ENCODE measurements at places on chromosomes 11 and 22.
A peak's percentile ranks its signal among the peaks of the same experiment; 100 is the strongest.

DNA sequence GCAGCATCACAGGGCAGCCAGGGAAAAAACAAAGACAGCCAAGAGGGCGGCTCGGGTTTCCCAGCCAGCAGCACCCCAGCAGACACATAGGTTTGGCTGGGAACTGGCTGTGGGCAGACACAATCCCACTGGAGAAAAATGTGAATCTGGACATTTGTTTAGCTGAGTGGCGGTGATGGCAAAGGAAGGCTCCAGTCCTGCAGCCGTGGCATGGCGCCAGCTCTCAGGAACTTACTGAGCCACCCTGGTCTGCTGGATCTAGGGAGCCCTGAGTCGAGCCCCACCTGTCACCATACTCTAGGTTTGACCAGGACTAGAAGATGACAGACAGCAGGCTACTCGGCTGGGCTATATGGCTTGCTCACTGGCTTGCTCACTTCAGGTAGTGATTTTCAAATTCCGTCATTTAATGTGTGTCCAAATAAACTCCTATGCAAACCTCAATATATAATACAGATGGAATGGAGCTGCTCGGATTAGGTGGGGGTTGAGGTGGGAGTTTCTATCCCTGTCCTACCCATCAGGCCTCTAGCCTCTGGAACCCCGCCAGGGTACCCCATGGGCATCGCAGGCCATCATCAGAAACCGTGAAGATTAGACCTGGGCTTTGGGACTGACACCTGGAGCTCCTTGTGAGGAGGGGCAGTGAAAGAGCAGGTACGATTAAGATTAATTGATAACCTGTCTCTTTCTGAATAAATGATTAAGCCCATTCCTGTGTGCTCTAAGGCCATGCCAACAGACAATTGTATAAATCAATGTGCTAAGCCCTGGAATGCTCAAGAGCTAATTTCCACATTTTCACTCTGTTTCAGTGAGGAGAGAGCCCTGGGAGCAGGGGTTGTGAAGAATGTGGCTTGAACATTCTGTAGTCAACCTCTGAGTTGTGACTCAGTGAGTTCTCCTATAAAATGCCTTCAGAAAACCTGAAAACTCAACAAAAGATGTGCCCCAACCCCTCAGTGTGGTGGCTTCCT is 42.5 kb downstream of the GALNT18 start:
- DNase-seq = no peak

GRCh38 chr22:45905924-45906865 is 70.8 kb downstream of the WNT7B start:
- no peak for DNase-seq

DNA sequence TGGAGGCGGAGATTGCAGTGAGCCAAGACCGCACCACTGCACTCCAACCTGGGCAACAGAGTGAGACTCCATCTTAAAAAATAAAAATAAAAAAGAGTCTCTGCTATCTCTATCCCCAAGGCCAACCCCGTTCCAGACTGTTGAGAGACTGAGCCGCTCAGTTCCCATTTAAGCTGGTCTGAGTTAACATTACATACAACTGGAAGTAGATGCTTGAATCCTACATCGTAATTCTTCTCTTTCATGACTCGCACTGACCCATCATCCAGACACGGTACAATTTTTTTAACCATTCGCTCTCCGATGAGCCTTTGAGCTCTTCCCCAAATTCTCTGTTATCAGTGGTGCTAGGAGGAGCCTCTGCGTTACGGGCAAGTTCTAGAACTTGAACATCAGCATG is 4.9 kb upstream of the CYTH4 start:
- no peak for DNase-seq

DNA sequence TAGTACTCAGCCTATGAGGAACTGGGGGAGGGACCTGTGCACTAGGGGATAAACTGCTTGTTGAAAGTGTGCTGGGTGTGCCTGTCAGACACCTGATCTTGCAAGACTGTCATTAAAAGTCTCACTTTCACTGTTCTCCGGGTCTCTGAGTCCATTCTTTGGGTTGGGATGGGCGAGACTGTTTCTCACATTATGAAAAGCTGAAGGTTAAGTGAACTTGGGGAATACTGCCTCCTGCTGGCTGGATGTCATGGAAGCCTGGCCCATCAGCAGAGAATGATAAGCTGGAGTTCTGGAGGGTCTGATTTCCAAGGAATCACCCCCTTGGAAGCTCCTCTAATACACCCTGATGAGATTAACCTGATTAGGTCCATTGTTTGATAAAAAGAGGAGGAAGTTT is 9.0 kb upstream of the VPREB1 start:
- DNase-seq = peak; percentile 71

DNA sequence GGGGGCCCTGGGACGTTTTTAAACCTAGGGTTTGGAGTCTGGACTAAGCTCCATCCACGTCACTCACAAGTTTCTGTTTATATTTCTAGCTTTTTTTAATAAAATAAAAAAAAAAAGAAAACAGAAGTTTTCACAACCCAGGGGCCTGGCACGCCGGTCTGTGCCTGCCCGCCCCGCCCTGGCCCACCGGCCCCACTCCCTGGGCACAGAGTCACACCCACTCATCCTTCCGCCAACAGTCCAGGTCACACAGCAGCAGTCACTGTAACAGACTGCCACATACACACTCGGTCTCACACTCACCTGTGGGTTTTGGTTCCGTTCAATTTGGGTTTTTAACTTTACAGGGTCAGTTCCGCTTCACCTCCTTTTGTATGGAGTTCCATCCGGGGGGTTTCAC is 5.3 kb upstream of the ACR start:
- no peak for DNase-seq

DNA sequence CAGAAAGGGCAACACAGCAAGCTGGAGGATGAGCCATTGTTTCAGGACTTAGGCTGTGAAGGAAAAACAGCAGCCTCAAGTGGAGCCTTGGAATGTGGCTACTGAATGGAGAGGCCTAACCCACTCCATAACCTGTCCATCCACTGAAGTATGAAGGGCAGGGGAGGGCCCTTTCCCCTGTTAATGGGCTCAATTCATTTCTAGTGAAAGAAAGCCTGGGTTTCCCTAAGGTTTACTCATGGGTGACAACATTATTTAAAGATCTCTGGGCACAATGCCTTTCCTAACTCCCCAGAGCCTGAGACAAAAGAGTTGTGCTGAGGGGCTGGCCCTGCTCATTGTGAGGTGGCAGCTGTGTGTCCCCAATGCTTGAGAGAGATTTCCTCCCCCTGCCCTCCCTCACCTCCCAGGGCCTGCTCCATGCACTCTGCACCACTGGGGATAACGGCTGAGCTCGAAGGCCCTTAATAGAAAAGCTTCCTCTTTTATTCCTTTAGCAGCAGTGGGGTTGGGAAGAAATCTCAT is 83.8 kb downstream of the ME3 start:
- DNase-seq = peak; percentile 43

DNA sequence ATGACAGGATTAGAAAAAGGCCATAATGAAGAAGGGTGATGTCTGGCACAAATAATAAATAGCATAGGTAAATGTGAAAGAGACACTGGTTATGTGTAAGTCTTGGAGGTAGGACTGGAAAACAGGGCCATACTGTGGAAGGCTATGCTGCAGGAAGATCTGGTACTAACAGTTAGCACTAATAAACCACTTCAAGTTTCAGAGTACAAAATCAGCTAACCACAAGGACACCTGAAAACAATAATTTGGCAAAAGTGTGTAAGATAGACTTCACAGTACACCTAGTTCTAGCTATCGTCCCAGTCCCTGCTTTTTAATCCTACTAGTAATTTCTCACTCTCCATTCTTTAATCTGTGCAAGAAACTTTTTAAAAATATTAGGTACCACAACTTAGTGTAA is 44.3 kb downstream of the CWF19L2 start:
- no peak for DNase-seq

DNA sequence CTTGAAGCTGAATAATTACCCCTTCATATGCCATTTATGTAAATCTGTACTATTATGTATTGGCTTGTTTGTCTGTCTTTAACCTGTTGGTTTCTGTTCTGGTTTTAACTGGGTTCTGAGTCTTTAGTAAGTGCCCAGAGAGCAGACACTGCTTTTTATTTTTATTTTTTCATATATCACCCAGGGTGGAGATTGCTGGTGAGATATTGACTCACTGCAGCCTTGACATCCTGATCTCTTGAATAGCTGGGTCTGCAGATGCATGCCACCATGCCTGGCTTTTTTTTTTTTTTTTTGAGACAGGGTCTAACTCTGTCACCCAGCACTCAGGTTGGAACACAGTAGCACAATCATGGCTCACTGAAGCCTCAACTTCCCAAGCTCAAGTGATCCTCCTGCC is 19.4 kb downstream of the GRAMD1B start:
- no peak for DNase-seq

DNA sequence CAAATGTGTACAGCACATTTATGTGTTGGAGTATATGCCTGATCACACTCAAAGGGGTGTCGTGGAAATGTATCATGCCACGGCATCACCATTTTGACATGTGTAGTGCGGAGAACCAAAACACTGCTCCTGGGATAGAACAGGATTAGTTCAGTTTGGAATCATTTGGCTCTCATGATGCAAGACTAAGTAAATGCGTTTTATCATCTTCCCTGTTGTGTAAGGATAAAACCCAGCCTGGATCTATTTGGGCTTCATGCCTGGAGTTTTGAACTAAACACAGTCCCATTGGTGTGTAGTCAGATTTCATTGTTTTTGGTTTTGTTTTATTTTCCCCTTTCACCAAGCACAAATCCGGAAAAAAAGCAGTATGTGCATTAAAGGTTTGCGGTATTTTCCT is 574.3 kb downstream of the NTM start:
- no peak for DNase-seq

- DNase-seq = no peak
These were observed 185.1 kb upstream of the SYT13 start for GRCh38 chr11:45471266-45471665.

DNA sequence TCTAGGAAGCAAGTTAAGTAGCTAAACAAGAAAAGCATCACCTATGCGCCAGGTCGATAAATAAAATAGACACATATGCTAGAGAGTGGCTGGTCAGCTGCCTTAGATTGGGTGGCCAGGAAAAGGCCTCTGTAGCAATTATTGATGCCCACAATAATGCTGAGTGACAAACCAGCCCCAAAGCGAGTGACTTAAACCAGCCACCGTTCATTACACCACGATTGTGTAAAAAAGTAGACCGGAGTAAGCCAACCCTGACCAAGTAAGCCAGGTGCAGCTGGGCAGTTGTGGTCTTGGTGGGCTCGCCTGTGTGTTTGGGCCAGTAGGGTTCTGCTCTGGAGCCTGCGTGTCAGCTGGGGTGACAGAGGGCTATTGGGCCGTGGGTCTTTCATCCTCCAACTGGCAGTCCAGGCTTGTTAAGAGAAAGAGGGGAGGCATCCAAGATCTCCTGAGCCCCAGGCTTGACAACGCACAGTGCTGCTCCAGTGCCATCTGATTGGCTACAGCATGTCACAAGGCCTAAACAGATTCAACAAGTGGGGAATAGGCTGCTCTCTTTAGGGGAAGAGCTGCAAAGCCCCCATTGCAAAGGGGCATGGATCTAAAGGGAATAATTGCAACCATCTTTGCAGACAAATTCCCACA is 100.4 kb upstream of the PARVA start:
- DNase-seq = no peak

GRCh38 chr22:45923835-45924234 is 53.1 kb downstream of the WNT7B start:
- no peak for DNase-seq

- no peak for DNase-seq
These were observed 216.1 kb upstream of the ZC3H12C start for GRCh38 chr11:109877043-109877442.

DNA sequence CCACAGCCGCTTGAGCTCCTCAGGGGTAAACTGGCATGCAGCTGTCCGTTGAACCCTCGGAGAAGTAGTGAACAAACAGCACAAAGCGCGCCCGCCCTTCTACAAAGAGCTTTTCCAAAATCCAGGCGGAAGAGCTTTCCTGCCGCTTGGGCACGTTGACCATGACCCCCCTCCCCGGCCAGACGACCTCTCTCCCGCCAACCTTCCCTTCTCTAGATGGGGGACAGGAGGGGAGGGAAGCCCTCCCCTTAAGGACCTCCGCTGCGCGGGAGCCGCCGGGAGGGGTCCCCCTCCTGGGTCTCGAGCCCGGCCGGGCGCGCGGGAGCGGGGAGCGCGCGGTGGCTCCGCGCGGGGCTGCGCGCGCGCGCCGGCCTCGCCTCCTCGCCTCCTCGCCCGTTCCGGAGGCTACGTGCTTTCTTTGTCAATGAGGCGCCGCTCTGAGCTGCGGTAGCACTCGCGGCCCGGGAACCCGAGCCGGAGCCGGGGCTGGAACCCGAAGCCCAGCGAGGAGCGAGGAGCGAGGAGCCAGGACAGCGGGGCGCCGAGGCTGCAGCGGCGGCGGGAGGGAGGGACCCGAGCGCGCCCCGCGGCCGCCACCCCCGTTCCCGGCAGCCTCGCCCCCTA is 118.6 kb downstream of the HIPK3 start:
- DNase-seq = peak; percentile 73

GRCh38 chr11:127894316-127894715 is 693.0 kb downstream of the ETS1 start:
- no peak for DNase-seq

DNA sequence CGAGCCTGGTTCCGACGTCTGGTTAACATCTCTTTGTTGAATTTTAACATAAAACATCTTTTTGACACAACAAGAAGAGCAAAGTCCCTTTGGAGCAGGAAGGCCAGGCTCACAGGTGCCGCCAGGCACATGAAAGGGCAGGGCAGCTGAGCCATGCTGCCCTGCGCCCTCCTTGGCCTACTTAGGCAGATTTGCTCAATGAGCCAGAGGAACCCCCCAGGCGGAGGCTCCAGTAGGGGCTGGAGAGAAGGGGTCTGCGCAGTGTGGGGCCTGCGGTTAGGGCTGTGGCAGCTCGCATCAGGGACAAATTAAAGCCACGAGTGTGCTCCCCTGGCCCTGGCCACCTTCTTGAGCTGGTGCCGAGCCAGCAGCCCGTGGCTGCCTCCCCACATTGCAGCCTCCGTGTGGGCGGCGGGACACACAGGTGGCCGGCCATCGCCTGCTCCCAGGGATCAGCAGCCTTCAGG is 9.9 kb upstream of the SLC22A12 start:
- no peak for DNase-seq

DNA sequence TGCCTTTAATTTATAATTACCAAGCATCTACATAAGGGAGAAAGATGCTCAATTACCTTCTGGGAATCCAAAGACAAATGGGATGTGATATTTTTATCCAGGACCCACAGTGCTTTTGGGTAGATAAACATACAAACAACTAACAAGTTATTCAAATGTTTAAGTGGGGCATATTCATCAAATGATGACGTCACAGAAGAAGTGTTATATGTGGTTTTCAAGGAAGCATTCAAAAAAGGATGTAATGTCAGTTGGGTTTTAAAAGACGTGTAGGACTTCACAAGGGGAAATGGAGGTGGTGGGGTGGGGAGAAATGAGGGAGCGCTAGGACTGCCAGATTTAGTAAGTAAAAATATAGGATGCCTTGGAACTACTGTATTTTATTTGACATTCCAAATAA is 915.9 kb downstream of the KCNA4 start:
- no peak for DNase-seq

- no peak for DNase-seq
These were observed 1.7 kb upstream of the BID start for GRCh38 chr22:17775781-17776465.

- no peak for DNase-seq
These were observed 452.1 kb downstream of the MN1 start for GRCh38 chr22:27349456-27349855.
